Foreskin keratinocyte (primary cell): ENCODE measurements at places on chromosomes 12 and 14.

GRCh38 chr14:44898551-44898950, 63.2 kb downstream of the KLHL28 start:
- no peak for DNase-seq

DNA sequence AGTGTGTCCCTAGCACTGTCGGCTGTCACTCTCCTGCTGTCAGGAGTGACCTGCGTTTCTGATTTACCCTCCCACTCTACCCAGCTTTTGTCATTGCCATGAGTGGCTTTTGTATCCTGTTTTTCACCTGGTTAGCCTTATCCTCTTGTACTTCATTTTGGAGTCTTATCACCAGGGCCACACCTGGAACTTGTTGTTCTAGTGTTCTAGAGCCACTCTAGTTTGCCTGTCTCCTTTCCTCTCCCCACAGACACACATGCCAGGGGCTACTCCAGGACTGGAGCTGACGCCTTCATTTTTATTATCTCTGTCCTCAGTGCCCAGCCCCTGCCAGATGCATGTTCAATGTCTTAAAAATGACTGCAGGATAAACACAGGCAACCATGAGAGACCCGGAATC, 34.2 kb downstream of the ZC3H14 start:
- DNase-seq, result no peak

- peak; percentile 95 for DNase-seq
Measured at GRCh38 chr14:99239661-99240092, 32.3 kb downstream of the BCL11B start.

- no peak for DNase-seq
Measured at GRCh38 chr12:122874081-122874480, 21.8 kb downstream of the VPS37B start.

DNA sequence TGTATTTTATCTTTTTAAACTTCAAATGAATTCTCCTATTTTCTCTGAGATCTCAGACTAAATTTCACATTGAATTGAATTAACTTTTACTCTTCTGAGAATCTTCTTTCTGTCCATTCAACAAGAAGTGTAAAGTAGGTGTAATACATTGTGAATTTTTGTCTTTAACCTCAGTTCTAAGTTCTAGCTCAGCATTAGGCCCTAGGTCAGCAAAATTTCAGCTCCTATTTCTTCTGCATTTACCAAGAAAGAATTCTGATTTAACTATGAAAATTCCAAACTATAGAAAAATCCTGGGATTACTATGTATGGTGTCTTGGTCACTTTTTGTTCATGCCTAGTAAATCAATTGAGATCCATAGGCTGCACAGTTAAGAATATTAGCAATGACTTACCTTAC, 110.9 kb upstream of the MYF6 start:
- DNase-seq, result no peak

DNA sequence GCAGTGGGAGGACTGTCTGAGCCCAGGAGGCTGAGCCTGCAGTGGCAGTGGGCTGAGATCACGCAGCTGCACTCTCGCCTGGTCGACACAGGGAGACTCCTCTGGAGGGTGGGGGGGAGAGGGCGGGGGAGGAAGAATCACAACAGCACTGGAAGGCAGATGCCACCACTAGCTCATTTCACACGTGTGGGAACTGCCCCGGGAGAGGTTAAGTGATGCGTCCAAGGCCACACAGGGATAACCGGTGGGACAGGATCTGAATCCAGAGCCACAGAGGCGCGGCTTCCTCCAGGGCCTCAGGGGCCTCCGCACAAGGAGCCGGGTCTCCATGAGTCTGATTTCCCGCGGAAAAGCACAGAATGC, 20.8 kb downstream of the STX2 start:
- DNase-seq, result no peak

GRCh38 chr12:18165889-18166288, 75.9 kb upstream of the RERGL start:
- no peak for DNase-seq

GRCh38 chr12:15038137-15038536, 65.3 kb downstream of the PDE6H start:
- DNase-seq, result no peak

DNA sequence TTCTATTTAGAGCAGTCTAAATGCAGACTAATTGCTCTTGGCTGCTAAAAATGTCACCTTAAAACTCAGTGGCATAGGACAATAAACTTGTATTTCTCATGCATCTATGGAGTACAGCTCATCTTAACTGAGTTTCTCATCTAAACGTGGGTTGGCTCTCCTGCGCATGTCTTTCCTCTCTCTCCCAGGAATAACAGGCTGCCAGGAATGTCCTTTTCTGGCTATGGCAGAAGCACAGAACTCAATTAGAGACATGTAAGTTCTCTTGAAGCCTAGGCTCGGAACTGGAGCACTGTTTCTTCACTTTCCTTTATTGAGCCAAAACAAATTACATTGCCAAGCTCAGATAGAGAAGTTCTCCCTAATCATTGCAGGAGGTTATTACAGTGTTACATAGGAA, 722.3 kb upstream of the FLRT2 start:
- DNase-seq, result no peak

DNA sequence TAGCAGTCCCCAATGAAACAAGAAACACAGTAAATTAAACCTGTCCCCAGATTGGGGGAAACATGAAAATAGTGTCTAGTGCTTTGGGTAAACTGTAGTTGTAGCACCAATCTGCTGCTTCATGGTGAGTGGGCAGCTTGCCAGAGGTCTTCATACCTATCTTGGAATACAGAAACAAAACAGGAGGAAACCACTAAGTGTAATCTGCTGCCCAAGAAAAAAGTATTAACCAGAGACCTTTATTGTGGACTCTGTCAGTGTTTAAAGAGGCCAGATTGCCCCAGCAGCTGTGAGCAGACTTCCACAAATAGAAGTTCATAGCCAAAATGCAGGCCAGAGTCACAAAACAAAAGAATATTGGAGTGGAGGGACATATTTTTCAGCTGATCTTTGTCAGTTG, 2.3 kb downstream of the ISCU start:
- DNase-seq, result no peak

DNA sequence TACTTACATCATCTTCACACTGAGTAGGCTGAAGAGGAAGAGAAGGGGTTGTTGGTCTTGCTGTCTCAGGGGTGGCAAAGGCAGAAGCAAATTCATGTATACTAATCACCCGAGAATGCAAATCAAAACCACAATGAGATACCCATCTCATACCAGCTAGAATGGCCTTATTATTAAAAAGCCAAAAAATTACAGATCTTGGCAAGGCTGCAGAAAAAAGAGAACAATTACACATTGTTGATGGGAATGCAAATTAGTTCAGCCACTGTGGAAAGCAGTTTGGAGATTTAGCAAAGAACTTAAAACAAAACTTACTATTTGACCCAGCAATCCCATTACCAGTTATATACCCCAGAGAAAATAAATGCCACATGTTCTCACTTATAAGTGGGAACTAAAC, 154.9 kb downstream of the SEC23A start:
- peak; percentile 15 for DNase-seq

GRCh38 chr12:2960996-2961616, 1.9 kb downstream of the TEAD4 start:
- DNase-seq, result no peak

GRCh38 chr14:50038398-50039119, 77.8 kb downstream of the VCPKMT start:
- DNase-seq, result peak; percentile 99

DNA sequence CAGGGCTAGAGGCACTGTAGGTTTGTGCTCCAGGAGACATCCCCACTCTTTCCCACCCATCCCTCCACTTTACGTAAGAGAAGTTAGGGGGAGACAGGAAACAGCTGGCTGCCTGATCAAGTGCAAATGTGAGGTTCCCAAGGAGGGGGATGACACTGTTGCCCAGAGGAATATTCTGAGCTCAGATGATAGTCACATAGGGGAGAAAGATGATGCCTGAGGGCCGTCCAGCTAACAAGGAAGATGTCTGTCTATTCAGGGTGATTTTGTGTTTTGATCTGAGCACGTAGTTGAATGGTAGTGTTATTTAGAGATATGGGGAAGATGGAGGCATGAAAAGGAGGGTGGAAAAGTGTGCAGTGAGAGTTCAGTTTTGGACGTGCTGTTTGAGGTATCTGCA, 13.9 kb upstream of the GPRC5D start:
- no peak for DNase-seq

DNA sequence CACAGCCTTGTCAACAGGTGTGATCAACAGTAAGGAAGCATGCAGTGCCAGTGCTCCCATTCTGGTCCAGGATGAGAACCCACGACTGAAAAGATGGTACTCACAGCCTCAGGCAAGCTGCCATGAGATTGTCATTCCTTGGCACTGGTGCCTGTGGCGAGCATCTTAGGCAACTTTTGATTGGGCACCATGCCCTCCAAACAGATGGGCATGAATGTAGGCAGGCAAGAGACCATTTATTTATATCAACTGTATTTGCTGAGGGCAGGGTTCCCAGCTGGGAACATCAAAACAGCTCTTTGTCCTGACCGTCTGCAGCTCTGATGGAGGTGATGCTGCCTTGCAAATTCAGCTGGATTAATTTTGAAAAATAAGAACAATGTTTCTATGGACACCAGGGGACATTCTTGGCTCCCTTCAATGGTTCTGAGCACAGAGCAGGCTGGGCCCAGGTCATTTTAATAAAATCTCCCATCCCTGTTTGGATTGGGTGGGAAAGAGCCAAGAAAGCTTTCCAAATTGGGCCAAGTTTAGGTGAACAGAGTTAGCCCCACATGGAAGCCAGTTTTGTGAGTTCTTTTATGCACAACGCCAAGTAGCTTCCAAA, 522.5 kb downstream of the RMST start:
- no peak for DNase-seq

DNA sequence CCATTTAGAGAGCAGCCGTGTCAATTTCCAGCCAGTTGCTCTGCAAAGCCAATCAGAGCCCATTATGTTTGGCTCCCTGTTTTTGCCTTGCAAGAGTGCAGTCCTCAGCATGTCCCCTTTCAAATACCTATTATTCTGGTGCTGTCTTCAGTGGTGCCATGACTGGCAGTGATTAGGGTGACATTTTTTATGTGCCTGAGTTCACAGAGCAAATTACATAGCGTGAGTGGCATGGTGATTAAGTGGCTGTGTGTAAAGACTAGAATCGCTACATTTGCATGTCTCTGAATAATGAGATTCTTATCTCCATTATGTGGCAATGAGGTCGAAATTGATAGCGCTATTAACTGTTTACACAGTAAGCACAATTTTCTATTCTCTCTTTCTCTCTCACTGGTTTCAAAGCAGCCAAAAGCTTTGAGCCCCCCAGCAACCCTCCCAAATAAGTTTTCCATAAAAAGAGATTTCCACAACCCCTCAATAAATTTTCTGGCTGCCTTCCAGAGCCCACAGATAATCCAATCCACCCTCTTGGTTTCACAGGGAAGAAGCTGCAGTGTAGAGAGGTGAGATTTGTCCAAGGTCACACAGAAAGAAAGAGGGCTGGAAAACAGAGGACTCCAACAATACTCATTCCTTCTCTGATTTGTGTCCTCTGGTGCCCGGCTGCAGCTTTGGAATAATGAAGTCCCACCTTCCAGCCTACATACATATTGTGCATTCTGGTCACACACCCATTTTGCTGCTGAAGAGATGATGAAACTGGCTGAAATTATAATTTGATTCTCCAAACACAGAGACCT, 58.8 kb upstream of the NUDT4 start:
- no peak for DNase-seq

DNA sequence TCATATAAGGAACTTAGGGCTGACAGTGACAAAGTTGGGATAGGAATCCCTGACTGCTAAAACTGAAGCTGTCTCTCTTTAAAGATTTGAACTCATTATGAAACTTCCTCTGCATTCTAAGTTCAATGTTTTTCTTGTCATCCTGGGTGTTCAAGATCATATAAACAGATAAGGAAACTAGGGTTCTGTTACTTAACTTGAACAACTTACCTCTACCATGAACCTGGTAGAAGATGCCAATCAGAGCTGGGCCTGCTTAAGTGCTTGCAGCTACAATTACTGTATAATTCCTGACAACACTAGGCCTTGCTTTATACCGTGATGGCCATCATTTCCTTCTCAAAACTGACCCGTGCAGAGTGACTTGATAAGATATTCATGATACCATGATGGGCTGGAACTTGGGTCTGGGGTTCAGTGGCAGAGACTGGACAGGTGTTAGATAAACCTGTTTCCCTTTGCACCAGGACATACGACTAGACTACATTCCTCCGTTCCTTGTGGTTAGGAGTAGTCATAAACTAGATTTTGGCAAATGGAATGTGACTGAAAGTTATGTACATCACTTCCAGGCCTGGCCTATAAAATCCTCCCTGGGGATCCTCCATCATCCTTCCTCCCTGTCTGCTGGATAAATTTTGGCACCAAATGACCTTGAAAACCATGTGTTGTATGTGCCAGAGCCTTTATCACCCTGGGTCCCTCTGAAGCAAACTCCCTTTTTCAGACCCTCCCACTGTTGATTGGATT, 172.2 kb upstream of the PRICKLE1 start:
- DNase-seq, result no peak

- DNase-seq, result no peak
Measured at GRCh38 chr12:100445081-100445481, 28.6 kb upstream of the NR1H4 start.

GRCh38 chr12:42560977-42561376, 28.6 kb downstream of the PRICKLE1 start:
- no peak for DNase-seq

GRCh38 chr12:124605150-124605882, 37.9 kb upstream of the NCOR2 start:
- no peak for DNase-seq

DNA sequence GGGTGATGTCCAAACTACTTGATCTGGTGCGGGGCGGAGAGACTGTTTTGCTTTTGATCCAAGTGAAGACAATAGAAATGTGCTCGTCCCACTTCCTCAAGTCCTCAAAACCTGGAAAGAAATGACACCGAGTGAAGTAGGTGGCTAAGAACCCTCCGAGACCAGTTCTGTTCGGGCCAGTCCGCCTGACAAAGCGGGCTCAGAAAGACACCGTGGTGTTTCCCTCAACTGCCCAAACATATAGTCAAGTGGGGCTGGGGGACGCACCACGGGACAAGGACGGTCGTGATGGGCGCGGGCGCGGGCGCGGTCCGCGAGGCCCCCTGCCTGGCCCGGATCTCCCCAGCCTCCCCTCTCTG, 1.6 kb downstream of the PHLDA1 start:
- no peak for DNase-seq

DNA sequence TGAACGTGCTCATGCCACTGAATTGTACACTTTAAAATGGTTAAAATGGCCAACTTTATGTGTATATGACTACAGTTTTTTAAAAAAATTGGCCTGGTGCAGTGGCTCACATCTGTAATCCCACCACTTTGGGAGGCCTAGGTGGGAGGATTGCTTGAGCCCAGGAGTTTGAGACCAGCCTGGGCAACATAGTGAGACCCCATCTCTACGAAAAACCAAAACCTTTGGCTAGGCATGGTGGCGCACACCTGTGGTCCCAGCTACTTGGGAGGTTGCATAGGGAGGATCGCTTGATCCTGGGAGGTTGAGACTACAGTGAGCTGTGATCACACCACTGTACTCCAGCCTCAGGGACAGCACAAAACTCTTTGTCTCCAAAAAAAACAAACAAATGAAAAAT, 5.3 kb downstream of the BRI3BP start:
- DNase-seq, result no peak

DNA sequence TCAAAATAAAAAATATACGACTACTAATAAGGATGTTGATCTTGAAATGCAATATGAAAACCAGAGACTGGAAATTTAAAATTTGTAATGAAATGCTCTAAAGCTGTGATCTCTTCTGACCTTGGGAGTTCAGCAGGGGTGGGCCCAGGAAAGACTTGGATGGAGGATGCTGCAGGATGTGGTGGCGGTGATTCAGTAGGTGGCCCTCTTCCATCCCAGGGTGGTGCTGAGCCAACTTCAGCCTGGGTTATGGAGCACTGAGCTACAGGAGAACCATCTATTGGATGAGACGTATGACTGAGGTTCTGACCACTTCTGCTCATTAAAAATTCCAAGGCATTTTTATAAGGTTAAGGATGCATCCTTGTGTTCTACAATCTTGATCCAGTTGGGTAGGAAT, 6.9 kb upstream of the PDE3A start:
- no peak for DNase-seq
